ENCODE measurements at places on chromosomes 1 and 21.
A peak's percentile ranks its signal among the peaks of the same experiment; 100 is the strongest.

GRCh38 chr1:71521655-71522264, 440.9 kb upstream of the ZRANB2 start:
- DNase-seq, result no peak

- DNase-seq, result no peak
These were observed 174.1 kb downstream of the LBR start for GRCh38 chr1:225253784-225254183.

GRCh38 chr1:230105754-230106625, 39.0 kb downstream of the GALNT2 start:
- no peak for DNase-seq

DNA sequence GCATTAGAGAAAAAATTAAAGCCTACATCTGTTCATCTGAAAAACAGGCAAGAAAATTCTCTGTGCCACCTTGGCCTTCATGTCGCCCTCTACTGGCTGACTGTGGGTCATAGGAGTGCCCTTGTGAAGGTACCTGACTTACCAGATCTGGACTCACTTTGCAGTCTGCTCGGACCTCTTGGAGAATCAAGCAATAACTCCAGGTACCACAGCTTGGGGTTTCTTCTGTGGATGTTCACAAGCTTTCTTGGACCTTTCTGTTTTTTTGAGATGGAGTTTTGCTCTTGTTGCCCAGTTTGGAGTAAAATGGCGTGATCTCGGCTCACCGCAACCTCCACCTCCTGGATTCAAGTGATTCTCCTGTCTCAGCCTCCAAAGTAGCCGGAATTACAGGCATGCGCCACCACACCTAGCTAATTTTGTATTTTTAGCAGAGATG, 2.4 kb upstream of the PRAMEF18 start:
- DNase-seq, result peak; percentile 25

GRCh38 chr1:56061824-56062223, 517.5 kb downstream of the PLPP3 start:
- DNase-seq, result no peak

- no peak for DNase-seq
These were observed 6.0 kb downstream of the TMPRSS2 start for GRCh38 chr21:41501919-41502318.

- DNase-seq, result no peak
These were observed 1212.3 kb upstream of the NCAM2 start for GRCh38 chr21:19785941-19786340.

Data from activated CD8-positive, alpha-beta memory T cell treated with anti-CD3 and anti-CD28 coated beads, Interleukin-2, amount 50 U/mL, for 4 hours (primary cell).